NCI-H1417 treated with DMSO at 0.1 percent for 48 hours (cell line): ENCODE measurements at places on chromosomes 7 and 10.

- DNase-seq: no peak
Observed at GRCh38 chr7:2941216-2941859, 97.2 kb upstream of the GNA12 start.

GRCh38 chr7:42080841-42081586, 156.0 kb downstream of the GLI3 start:
- no peak for DNase-seq

DNA sequence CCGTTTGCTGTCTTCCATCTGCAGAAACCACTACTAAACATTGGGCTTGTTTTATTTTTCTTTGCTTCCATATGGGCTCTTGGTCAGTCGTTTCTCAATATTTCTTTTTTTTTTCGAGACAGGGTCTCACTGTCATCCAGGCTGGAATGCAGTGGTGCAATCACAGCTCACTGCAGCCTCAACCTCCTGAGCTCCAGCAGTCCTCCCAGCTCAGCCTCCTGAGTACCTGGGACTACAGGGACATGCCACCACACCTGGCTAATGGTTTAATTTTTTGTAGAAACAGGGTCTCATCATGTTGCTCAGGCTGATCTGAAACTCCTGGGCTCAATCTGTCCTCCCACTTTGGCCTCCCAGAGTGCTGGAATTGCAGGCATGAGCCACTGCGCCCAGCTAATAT, 163.1 kb downstream of the LYZL1 start:
- no peak for DNase-seq

GRCh38 chr10:14879124-14879927, 660 bp downstream of the SUV39H2 start:
- DNase-seq: no peak

DNA sequence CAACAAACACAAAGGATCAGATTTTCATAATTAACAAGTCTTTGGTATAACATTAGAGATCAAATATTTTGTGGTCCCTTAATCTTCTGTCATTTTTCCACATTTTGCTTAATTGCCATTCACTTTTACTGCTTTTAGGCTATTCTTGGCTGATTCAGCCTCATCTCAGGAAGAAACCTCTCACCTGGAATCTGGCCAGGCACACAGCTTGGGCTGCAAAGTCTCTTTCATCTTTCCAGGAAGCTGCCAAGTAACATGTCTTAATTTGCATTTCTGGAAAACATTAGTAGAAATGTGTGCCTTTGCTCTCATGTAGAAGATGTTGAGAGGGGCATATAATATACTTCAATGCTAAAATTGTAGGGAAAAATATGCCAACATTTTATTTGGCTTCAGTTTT, 174.2 kb upstream of the STEAP4 start:
- no peak for DNase-seq

GRCh38 chr10:97412891-97413304, 11.8 kb upstream of the RRP12 start:
- DNase-seq: no peak

DNA sequence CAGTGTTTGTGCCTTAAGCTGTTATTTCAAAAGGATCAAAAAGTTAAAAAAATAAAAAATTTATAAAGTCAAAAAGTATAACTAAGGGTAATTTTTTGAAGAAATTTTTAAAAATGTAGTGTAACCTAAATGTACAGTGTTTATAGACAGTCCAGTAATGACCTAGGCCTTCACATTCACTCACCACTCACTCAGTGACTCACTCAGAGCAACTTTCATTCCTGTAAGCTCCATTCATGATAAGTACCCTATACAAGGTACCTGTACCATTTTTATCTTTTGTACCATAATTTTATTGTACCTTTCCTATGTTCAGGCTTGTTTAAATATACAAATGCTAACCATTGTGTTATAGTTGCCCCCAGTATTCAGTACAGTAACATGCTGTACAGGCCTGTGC, 21.5 kb downstream of the DNAJC9 start:
- no peak for DNase-seq

GRCh38 chr10:97399843-97400545, 1.1 kb downstream of the RRP12 start:
- DNase-seq: no peak

DNA sequence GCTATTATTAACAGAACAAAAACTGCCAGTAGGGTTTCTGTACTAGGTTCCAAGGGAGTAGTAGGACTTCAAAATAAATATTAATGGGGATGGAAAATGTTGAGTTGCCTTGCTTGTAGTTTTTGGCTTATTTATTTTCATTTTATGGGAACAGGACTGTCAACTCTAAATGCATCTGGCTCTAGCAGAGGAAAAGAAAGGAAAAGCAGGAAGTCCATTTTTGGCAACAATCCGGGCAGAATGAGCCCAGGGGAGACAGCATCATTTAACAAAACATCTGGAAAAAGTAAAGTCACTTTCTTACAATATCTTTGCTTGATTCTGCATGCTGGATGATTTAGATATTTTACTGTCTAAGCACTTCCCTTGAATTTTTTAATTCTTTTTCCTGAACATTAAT, 69.4 kb downstream of the NOC3L start:
- DNase-seq: no peak

DNA sequence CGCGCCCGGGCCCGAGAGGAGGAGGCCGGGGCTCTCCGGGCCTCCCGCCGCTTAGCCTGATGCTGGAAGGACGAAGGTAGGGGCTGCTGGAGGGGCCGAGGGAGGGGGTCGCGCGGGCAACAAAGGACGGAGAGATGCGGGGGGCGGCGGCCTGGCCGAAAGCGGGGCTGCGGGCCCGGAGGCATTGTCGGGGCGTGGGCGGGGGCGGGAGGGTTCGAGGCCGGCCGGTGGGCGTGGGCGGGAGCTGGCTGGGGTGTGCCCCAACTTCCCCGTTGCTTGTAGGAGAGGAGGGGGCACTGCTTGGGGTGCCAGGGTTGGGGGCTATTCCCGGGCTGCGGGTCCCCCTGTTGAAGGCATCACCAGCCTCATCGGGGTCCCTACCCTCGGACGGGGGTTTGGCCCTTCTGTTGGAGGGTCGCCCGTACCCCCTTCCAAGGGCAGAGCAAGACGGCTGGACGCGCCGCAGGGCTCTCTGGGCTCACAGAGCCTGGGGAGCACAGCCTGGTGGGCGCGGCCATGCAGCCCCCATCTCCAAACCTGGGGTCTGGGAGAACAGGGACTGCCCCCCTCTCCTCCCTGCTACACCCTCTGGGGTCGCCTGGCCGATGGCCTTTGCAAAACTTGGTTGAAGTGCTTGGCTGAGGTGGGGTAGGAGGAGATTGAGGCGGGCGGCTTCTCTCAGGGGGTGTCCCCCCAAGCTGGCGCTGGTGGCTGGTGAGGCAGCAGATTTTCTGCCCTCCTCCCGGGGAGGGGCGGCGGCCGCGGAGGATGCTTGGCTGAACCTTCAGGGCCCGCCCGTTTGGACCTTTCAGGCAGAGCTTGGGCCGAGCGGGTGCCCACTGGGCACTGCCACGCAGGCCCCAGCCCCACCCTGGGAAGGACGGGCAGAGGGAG, 699 bp downstream of the CLIP2 start:
- DNase-seq: no peak

DNA sequence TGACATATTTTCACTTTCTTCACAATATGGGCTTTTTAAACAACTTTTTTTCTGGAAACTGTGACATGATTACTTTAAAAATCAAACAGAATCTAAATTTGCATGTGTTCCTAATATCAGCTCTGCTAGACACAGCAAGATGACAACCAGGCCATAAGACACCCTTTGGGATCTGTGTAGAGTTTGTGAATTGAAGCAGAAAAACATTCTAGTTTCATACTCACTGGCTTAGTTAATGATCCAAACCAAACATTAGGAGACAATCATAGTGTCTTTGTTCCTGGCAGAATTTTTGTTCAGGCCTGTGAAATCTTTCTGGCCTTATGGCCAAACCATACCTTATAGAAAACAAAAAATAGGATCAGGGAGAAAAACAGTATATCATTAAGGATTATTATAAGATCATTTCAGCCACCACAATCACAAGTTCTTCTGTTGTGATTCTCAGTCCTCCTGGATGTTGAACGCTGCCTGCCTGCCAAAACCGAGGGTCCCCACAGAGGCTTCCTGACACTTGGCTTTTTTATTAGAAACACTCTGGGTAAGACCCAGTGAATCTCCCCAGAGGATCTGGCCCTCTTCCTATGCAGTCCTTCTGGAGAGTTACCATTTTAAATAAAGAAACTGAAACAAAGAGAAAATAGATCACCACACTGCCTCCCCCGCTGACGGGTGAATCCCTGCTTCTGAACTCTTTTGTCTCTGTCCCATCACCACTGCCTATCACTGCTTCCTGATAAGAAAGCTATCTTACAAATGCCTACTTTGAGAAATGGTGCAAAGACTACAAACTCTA, 79.2 kb upstream of the PPP1R3C start:
- no peak for DNase-seq

GRCh38 chr7:81583882-81584533, 185.8 kb downstream of the HGF start:
- no peak for DNase-seq

DNA sequence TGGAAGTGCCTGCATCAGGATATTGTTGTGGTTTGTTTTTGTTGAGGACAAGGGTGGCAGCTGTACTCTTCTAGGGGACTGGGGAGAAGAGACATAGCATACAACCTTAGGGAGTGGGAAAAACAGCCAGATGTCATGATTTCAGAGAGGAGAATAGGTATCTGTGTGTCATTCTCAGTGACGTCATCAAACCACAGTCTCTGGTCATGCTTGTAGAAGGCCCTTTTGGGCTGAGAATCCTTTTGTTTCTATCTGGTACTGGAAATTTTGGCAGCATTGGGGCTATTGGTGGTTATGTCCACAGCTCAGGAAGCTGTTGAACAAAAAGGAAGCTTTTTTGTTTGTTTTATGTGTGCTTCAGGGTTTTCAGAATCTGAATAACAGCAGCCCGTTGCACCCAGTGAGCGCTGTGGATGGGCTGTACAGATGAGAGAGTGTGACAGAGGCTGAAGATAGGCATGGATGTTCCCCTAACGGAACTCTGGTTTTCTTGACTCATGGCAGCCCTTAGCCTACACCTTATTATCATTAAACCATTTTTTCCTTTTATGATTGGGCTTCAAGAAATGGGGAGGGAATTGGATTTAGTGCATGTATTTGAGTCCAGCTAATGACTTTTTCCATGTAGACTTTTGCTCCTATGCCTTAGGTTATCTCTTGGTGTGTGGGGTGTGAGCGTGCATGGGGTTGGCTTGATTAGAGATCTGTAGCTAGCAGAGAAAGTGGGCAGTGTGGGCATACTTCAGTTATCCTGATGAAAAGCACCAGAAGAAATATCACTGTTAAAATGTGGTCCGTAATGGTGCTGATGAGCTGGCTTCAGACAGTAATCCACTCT, 65.7 kb downstream of the SND1 start:
- no peak for DNase-seq

- no peak for DNase-seq
Observed at GRCh38 chr10:26571655-26572054, 125.8 kb upstream of the PDSS1 start.

- DNase-seq: no peak
Observed at GRCh38 chr10:4361581-4361980, 464.4 kb upstream of the AKR1E2 start.

GRCh38 chr7:159040146-159040545, 104.5 kb downstream of the VIPR2 start:
- no peak for DNase-seq

DNA sequence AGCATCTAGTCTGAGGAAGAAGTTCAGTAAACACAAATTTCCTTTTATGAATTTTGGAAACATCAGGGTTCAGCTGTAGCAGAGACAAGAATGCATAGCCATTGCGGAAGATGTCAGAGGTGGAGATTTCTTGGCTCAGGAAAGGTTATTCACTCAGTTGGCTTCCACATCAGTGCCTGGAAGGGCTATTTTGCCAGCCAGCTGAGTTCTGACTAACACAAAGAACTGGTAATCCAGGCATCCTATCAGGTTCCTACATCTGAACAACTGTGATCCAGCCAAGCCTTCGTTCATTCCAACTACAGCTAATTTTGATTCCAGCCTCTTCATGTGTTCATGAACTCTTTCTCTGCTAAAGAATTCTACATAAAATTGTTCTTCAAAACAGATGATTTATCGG, 965.6 kb downstream of the XPNPEP1 start:
- DNase-seq: no peak

DNA sequence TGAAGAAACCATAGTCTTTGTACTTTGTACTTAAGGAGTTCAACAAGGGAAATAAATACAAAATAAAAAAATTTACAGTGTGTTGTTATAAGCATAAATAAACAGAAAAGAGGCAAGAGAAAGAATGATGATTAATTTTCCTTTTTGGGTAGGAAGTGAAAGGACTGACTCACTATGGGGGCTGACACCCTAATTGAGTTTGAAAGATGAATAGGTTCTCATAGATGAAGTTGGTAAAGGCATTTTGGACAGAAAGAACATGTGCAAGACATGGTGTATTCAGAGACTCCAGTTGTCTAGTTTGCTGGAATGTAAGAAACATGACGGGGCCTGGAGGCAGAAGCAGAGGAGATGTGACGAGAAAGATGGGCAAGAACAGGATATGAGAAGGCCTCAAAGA, 83.7 kb downstream of the VPS50 start:
- no peak for DNase-seq
